ENCODE measurements at places on chromosomes 2 and 18.
A peak's percentile ranks its signal among the peaks of the same experiment; 100 is the strongest.

DNA sequence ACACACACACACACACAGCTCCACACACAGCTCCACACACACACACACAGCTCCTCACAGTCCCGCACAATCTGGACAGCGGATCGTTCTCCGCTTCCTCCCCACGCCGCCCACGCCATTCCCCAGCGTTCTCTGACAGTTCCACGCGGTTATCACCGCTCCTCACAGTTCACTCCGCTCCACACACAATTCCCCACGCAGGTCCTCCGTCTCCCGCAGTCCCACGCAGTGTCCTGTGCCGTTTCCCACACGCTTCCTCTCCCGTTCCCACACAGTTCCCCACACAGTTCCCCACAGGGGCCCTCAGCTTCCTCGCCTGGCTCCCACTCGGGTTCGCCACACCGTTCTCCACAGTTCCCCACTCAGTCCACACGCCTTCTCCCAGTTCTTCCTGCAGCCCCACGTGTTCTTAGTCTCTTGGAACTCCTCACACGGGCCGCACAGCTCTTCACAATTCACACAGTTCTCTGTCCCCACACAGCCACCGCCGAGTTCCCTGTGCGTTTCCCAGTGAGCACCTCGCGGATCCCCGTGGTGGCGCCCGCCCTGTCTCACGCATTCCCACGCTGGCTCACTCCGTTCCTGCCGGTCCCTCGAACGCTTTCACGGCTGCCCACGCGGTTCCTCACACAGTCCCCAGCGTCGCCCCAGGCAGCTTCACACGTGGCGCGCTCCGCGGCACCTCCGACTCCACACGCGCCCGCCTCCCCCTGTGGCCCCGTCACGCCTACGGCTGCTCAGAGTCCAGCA lies 38.4 kb downstream of the KIF1A start:
- DNase-seq: no peak

DNA sequence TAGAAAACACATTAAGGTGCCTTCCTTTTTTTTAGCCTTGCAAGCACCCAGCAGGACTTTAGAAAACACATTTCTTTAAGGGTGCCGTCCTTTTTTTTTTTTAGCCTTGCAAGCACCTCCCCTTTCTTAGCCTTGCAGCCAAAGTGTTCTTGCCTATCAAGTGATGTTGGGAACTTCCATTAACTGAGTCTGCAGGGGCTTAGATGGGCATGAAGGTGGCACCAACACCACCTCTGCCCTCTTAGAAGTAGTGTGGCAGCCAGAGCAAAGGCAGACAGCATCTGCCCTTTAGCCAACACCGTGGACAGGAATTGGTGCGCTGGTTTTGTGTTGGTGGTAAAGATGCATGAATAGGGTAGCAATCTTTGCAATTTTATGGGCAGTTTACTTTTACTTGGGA lies 211.6 kb upstream of the SP5 start:
- DNase-seq: no peak

- DNase-seq: no peak
Measured at GRCh38 chr18:24246143-24246542, 107.3 kb downstream of the CABYR start.

- DNase-seq: no peak
Measured at GRCh38 chr2:60438131-60438530, 115.3 kb downstream of the BCL11A start.

- no peak for DNase-seq
Measured at GRCh38 chr2:48694149-48694548, 61.4 kb downstream of the LHCGR start.

- no peak for DNase-seq
Measured at GRCh38 chr2:139083121-139083520, 302.9 kb upstream of the NXPH2 start.

DNA sequence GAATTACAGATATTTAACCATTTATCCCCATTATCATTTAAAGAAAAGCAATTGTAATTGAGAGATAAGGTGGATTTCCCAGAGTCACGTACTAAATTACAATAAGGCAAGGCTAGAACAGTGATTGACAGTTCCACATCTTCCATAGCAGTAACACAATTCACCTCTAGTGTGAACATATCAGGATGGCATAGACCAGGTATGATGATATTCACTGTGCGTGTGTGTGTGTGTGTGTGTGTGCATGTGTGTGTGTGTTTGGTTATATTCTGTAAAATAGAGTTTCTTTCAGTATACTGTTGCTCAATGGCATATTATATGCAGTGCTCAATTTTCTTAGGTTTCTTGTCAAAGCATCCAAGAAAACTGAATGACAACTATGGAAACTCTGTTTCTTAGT lies 1.7 kb downstream of the SCN2A start:
- no peak for DNase-seq

DNA sequence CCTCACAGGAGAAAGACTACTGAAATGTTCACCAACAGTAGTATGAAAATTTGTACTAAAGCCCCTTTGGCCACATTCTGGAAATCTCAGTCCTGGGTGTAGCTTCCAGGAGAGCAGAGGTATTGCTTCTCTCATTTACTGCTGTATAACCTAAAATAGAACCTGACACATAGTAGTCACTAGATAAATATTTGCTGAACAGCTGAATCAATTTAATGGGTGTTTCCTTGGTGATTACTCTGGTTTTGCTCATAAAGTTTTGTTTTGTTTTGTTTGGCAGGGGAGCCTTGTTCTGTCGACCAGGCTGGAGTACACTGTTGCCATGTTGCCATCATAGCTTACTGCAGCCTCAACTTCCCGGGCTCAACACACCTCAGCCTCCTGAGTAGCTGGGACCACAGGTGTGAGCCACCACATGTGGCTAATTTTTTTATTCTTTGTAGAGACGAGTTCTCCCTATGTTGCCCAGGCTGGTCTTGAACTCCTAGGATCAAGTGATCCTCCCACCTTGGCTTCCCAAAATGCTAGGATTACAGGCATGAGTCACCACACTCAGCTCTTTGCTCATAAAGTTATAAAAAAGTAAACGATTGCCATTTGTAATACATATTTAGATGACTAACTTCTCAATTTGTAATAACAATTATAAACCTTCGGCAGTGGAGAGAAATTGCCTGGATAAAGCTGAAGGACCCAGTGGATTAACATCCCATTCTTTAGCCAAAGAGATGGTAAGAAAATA lies 11.5 kb upstream of the PARD3B start:
- no peak for DNase-seq

DNA sequence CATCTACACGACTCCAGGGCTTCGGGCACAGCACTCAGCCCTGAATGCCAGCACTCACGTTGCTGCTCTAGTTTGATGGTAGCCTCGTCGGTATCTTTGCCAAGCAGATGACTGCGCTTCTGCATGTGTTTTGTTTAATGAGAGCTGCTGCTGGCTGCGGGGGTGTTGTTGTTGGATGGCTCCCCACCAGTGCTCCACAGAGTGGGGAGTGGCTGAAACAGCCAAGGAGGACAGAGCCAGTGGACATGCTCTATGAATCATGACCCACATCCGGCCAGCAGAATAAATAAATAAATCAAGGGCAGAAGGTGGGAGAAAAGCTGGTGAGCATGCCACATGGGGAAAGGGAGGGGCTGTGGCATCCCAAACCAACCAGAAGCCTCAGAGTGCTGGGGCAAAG lies 131.2 kb upstream of the SOX11 start:
- no peak for DNase-seq

DNA sequence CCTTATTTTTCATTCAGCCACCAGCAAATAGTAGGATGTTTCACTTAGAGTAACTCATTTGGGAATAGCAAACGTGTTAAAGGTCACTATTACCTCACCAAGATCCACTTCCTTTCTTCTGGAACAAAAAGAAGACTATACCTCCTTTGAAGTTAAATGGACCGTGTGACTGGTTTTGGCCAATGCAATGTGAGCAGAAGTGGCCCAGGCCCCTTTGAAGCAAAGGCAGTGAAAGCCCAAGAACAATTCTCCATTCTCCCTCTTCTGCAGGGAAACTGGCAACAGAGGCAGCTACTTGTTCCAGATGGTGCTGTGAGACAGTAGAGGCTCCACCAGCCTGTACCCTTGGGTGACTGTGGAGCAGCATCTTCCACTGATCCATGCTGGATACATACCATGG lies 11.3 kb upstream of the MALL start:
- DNase-seq: no peak

DNA sequence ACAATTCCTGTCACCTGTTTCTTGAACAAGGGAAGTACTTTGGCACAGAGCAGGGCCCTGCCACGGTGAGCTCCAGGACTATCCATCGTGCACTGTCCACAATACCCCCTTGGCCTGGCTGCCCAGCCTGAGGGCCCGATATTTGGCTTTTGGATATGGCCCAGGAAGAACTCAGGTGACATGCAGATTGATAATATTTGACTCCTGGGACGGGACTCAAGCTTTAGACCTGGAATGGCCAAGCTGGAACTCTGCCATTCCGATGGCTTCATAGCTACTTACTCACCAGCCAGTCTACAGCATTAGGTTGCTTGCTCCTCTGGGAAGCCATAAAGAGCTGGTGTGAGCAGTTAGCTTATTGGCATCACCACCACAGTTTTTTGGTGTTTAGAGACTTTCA lies 26.6 kb downstream of the EML6 start:
- DNase-seq: no peak

DNA sequence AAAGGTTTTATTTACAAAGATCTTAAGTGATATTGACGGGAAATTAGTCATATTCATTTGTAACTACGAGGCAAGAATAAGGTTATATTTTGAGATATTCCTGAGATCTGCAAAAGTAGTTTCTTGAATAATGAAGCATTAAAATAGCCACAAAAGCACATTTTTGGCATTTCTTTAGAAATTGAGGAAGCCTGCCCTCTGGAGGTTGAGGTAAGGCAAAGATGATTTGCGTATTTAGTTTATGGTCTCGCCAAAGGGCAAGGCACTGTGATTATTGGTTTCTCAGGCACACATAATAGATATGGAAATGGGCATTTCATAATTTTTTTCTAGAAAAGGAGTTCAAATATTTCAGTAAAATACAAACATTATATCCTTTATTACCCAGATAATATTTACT lies 143.7 kb upstream of the RPRM start:
- DNase-seq: no peak

DNA sequence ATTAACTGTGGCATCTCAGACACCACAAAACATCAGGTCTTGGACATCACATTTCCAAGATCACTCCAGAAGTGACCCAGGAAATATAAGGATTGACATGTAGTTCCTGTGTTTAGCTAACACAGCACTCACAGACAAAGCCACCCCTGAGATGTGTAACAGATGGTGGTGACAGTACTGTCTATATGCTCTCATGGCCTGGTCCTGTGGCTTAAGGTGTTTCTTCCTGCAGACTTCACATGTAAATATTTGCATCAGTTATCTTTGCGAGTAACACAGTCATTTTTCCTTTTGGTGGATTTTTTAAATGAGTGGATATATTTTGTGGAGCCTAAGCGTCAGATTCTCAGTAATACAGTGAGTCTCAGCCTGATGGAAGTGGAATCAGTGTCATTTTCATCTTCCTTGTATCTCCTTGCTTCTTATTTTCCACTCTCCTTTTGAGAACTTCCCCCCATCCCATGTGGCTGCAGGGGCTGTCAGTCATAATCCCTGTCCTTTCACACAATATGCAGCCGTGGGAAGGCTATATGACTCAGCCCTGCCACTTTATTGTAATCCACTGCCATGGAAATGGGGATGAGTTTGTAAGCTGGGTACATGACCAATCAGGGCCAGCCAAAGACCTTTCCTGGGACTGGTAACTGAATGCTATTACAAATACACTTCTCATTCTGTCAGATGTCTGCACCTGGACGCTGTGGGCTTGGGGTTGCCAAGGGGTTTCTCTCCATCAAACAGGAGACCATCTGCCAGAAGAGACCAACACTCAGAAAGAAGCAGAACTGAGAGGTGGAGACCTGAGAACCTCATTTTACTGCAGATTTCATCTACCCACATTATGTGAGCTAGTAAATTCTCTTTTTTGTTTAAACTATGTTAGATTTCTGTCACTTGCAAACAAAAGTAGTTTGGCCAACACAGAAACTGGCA lies 74.3 kb downstream of the ICOS start:
- no peak for DNase-seq

DNA sequence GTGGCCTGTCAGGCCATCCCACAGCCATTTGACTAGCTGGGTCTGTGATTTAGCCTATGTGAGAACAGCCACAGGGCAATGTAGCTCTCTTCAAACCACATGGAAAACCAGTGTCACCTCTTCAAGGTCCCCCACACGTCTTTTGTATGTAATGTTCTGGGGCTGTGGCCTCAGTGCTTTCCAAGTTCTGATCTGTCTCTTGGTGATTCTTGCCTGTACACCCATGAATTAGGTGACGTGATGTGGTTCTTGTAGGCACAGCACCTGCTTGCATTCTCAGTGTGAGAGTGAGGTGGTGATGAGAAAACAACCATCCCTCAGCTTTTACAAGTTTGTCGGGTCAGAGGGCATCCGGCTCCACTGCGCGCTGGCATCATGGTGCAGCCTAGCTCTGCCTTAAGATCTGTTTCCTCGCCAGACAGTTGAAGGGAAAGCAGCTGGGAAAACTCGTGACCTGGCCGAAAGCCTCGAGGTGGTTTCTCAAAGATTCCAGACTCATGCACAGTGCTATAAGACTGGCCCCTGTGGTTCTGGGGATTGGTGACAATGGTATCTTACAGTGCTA lies 125.8 kb downstream of the TANC1 start:
- no peak for DNase-seq

DNA sequence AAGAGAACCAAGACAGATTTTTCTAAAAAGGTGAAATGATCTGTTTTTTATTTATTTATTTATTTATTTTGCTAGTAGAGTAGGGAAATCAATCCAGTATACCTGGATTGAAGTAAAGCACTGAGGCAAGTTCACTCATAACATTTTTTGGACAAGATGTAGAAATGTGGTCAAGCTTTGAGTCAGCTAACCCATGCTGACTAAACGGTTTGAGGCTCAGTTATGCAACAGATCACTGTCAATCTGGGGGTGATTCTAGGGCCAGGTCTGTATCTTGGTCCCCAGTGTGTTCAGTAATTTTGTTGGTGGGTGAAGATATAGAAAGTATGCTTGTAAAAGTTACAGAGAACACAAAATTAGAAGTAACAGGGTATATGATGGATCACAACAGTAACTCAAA lies 60.2 kb downstream of the RMDN2 start:
- no peak for DNase-seq

GRCh38 chr2:88549616-88550292 lies 77.5 kb downstream of the EIF2AK3 start:
- DNase-seq: peak; percentile 45

- DNase-seq: no peak
Measured at GRCh38 chr2:147177071-147177857, 667.6 kb upstream of the ACVR2A start.

- no peak for DNase-seq
Measured at GRCh38 chr2:161228511-161229240, 68.4 kb downstream of the TANK start.

GRCh38 chr2:84288293-84288692 lies 170.8 kb downstream of the SUCLG1 start:
- peak; percentile 36 for DNase-seq

DNA sequence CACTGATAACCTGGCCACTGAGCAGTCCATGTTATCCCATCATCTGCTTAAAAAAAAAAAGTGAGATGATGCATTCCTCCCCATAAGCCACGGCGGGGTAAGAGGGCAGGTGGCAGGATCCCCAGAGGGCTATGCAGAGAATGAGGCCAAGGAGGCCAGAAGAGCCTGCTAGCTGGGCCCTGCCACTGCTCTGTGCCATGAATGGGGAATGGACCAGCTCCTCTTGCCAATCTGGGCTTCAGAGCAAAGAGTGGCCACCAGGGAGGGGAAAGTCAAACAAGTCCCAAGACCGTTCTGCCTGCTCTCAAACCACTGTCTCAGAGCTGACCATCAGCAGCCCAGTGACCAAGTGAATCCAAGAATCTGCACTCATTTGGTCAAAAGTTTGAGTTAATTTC lies 202.4 kb downstream of the TWIST2 start:
- no peak for DNase-seq

GRCh38 chr2:3981446-3981987 lies 278.1 kb downstream of the DCDC2C start:
- no peak for DNase-seq
